ENCODE measurements at places on chromosomes 4 and X.

DNA sequence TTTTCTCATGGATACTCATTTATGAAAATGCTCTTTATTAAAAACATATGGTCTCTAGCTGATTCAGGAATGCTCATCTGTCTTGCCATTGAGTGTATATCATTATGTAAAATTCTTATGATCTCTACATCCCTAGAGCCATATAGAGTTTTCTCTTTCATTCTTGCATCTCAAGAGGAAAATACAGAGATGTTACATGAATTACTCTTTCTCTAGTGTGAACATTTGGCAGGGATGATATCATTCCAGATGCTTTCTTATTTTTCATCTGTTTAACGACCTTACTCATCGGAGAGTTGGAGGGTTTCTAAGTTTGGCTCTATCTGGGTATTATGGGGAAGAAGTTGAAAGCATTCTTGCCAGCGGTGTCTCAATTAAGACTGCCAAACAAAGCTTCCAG lies 202.9 kb upstream of the SLC7A11 start:
- no peak for DNase-seq

GRCh38 chrX:99663136-99663535 lies 746.9 kb downstream of the PCDH19 start:
- no peak for DNase-seq

- no peak for DNase-seq
Observed at GRCh38 chrX:21683941-21684340, 25.8 kb upstream of the KLHL34 start.

- no peak for DNase-seq
Observed at GRCh38 chr4:96483308-96484030, 643.6 kb downstream of the PDHA2 start.

DNA sequence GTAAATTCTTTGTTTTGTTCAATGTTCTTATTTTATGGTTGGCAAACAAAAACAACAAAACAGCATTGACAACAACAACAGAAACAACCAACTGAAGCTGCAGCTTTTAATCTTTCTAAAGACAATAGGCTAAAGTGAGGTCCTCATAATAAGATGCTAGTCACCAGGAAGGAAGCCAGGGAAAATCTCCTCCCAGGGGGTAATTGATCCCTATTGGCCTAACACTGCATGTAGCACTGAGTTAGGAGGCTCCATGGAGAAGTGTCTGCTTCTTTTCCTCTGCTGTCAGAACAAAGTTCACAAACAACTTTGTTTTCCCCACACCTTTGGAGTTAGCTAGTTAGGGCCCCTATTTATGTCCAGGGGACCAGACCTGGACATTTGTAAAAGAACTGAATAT lies 4.7 kb upstream of the LRAT start:
- no peak for DNase-seq

GRCh38 chr4:185186769-185187168 lies 17.0 kb downstream of the CFAP97 start:
- DNase-seq: no peak

DNA sequence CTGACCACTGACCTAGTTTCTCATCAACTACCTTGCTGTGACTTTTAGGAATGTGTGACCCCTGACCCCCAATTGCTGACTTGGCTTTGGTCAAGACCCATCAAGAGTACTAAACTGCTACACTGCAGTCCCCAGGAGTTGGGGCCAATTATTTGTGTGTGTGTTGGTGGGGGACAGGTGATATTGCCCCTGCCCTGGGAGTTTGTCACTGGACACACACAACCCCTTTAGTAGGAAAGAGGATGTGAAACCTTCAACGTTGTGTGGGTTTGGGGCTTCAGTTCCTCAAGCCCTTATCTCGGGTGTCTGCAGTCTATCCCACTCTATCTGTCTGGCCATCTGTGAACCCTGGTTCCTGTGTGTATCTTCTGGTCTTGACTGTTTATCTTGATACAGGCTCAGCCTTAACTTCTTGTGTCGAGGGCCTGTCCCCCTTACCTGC lies 6.5 kb downstream of the SASH3 start:
- no peak for DNase-seq

DNA sequence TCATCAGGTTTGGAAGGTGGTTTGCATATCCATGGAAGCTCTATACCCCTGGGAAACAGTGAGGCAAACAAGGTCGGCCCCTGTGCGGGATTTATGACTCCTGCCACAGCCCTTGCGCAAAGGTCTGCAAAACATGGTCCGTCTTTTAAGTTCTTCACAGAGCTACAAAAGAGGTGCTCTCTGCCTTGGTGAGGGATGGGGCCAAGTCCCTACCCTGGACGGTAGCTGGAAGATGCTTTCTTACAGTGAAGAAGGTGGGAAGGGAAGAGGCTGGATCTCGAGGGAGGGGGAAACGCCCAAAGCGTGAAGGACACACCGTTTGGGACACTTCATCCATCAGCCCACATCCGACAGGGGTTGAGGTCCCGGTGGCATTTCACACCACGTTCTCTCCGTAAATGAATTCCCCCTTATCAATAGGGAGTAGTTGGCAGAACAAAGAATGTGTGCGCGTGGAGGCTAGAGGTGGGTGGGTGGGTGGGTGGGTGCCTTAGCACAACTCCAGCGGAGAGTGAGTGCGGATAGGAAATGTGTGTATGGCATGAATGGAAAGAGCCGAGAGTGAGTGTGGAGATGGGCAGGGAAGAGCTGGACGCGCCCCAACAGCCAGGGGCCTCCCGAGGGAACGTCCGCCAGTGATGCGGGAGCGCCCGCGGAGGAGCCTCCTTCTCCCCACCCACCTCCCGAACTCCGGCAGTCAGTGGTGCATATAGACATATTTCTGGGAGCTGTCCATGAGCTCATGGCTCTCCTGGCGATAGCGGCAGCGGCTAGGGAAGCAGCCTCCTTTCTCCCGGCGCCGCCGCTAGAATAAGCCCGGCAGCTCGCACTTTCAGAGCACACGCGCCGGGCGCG lies 68.3 kb downstream of the LARP7 start:
- DNase-seq: no peak

- no peak for DNase-seq
Observed at GRCh38 chr4:74535512-74535911, 90.6 kb downstream of the AREG start.

DNA sequence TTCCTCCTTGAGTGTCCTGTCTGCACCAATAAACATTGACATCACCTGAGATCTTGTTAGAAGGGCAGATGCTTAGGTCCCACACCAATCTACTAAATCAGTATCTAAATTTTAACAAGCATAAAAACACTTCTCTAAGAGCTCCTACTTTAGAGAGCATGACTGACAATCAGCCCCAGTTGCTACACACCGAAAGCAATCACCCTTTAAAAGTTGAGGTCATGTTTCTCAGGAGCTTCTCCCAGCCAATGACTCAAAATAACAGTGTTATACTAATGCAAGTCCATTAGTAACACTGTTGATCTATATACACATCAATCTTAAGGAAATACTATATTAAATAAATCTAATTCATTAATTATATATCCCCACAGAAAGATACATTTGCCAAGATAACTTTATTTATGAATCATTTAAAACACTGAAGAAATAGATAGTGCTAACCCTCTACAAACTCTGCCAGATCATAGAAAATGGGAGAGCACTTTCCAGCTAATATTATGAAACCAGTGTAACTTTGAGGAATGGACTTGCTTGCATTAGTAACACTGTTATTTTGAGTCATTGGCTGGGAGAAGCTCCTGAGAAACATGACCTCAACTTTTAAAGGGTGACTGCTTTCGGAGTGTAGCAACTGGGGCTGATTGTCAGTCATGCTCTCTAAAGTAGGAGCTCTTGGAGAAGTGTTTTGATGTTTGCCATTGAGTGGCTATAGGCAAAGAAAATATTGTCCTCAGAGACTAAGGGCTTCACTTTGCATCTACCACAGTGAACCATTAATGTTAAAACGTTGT lies 109.8 kb upstream of the HDX start:
- DNase-seq: no peak

- DNase-seq: no peak
Observed at GRCh38 chr4:90419124-90419711, 292.0 kb downstream of the CCSER1 start.

DNA sequence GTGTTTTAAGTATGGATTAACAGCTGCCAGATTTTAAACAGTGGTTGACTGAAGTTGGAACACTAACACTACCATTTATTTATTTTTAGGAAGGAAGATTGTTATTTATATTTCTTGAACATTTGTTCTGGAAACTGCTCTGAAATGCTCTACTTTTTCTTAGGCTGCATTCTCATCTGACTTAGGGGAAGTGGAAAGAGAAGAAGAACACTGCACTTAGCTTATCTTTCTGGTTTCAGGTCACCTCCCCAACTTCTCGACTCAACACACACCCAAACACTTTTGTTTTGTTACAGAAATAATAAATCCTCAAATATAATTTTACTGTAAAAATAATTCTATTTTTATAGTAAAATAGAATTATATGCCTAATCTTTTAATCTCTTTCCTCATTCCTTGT lies 18.6 kb downstream of the BLTP1 start:
- no peak for DNase-seq

GRCh38 chr4:19850909-19851308 lies 400.8 kb upstream of the SLIT2 start:
- no peak for DNase-seq

DNA sequence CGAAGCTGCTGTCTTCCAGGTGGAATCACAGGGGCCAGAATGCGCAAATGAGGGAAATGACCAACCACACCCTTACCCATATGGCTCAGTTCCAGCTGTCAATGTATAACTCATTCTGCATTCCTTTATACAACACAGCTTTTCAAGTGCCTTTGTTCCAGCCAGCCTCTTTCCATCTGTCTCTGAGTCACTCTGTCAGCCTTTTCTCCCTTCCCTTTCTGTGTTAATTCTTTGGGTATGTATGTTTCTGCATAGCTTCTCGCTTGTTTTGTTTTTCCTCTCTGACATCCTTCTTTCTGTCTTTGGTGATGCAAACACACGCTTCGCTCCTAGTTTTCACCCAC lies 54.5 kb downstream of the RS1 start:
- no peak for DNase-seq

GRCh38 chr4:5750946-5751665 lies 40.1 kb downstream of the EVC start:
- DNase-seq: no peak

DNA sequence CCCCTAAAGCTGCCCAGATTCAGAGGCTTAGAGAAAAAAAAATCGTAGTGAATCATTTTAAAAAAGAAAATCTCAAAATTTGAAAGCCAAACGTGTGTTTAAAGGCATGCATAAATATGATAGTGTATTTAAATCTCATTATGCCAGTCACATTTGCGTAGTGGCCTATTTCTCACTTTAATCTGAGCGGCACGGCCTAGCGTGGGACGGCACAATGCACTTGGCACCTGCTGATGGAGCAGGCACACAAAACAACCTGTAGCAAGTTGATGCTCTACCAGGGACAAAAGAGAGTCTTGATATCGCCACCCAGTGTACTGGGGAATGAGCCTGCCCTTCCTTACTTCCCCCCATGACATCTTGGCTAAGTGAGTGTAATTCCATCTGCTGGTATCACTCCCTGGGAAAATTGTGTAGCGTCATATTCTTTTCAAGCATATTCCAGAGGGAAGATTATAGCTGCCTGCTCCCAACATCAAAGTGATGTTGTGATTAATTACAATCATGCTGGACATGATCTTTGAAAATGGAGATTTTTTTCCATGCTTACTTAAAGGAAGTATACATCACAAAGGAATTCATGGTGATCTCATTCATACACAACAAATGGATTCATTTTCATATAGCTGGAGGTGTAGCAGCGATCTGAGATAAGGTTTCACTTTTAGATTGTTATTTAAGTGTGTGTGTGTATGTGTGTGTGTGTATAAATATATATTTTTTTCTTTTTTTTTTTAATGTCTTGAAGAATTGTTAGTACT lies 138.8 kb downstream of the DCTD start:
- DNase-seq: no peak

DNA sequence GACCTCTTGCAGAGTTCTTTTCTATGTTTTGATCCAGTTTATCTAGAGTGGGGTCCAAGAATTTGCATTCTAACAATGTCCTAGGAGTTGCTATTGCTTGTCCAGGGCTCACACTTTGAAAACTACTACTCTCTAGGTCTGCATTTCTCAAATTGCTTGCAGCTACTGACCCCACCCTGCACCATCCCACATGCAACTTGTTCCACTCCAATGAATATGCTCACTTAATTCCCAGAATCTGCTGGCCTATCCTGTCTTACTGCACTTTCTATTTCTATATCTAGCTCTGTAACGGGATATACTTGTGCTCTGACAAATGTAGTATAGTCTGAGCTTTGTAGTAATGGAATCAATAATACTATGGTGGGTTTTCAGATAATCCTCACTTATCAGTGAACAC lies 570.3 kb downstream of the IQCM start:
- no peak for DNase-seq

- DNase-seq: no peak
Observed at GRCh38 chr4:101239665-101240064, 107.7 kb downstream of the PPP3CA start.

DNA sequence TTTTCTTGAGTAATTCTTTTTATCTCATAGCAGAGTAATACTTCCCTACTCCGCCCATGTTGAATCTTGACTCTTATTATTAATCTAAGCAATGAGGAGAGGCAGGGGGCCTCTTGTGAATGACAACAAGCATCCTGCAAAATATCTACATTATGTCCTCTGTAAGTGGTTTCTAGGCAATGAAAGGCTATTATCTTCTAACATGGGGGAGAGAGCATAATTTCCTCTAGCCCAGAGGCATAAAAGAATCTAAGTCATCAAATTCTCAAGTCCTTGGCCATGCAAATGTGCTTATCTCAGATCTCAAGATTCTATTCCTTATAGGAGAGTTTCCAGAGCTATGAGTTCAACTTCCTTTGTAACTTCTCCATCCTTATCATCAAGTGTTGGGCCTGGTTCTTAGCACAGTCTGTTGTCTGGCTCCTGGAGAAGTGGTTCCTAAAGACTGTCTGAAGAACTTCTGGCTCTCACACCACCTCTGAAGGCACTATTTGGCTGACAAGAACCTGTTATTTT lies 423.1 kb upstream of the INTU start:
- DNase-seq: no peak

DNA sequence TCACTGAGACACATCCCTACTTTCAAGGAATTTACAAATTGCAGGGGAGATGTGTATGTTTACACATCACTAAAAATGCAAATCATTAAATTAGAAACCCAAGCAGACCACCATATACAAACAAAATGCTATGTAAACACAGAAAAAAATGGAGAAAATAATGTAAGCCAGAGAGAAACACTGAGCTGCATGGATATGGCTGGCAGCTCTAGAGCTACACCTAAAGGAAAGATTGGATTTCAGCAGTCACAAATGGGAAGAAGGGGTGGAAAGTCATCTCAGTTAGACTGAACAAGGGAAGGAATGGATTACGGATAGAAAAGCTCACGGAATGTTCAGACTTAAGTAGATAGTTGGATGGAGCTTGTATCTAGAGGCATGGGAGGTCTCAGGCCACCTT lies 186.3 kb downstream of the MOSPD2 start:
- DNase-seq: no peak

- peak; percentile 30 for DNase-seq
Observed at GRCh38 chr4:42654631-42655268, 2.2 kb downstream of the ATP8A1 start.

All from stimulated activated naive CD8-positive, alpha-beta T cell treated with anti-CD3 and anti-CD28 coated beads, Interleukin-15, amount 100 ng/mL, for 72 hours (primary cell).